ENCODE measurements at places on chromosomes 3 and 15.
A peak's percentile ranks its signal among the peaks of the same experiment; 100 is the strongest.

GRCh38 chr3:176663837-176664831 is 533.1 kb downstream of the TBL1XR1 start:
- no peak for DNase-seq

DNA sequence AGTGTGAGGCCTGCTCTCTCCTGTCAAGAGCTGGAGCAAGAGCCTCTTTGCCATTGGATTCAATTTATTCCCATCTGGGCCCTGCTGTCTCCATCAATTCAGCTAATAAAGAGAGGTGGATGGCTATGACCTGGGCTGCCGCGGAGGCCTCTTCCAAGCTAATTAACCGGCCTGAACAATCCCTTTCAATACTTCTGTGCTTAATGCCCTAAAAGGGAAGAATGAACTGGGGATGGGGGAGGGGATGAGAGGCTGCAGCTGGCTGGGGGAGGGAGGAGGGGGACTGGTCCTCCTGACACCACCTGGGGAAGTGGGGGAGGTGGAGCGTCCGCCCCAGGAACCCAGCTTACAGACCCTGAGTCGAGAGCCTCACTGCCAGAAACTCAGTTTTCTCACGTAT is 33.4 kb upstream of the PRR23E start:
- DNase-seq = no peak

- DNase-seq = no peak
These were observed 78.7 kb upstream of the TSC22D2 start for GRCh38 chr3:150329408-150329807.

DNA sequence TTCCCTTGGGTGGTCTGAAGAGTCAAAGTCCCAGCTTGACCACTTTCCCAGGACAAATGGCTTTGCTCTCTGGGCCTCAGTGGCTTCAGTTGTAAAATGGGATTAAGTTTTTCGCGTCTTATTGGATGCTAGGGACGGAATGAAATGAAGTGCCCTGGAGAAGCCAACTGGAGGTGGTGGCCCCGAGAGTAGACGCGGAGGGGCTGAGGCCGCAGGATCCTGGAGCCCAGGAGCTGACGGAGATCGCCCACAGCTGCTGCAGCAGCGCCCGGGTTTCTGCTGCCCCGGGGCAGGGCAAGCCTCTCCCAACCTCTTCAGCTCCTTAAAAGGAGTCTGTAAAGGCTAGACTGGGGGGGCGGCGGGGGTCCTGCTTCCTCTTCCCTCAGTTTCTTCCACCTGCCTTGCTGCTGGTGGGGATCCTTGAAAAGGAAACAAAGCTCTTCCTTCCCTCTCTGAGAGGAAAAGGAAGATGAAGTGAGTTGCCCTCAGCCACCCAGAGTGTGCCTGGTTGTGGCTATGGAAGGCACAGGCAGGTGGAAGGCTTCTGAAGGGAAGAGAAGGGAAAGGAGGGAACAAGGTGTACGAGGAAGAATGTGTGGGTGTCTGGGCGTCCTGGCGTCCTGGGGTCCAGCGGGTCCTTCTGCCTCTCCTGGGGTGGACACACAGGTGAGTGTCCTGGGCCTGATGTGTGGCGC is 967 bp upstream of the BNC1 start:
- no peak for DNase-seq

DNA sequence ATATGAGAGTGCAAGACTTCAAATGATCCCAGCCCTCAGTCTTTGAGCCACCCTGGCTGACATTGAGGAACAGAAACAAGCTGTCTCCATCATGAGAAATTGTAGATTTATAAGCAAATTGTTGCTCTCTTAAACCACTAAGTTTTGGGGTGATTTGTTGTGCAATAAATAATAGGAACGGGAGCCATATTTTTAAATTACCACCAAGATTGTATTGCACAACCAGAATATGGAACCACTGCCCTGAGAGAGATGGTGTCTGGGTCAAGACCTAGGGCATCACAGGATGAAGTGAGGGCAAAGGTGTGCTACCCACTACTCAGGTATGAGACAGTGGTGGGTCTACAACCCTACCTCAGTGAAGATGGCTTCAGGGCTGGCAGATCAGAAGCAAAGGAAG is 2.3 kb upstream of the CFAP92 start:
- DNase-seq = no peak

DNA sequence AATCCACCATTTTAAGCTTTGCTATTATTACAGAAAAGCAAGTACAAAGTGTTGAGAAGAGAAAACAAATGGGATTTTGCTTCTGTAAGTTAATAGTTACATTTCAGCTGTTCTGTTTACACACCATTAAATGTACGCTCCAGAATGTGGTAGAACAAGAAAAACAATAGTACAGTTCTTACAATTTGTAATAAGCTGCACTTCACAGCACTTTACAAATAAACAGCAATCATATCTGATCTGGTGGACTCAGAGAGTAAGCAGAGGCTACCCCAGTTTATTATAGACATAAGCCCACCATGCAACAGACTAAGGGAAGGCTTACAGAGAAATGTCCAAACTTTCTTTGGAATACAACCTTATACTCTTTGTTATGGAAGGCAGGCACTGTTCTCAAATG is 126.4 kb downstream of the OXSM start:
- DNase-seq = no peak

- DNase-seq = no peak
These were observed 492.1 kb downstream of the NLGN1 start for GRCh38 chr3:173889596-173889995.

DNA sequence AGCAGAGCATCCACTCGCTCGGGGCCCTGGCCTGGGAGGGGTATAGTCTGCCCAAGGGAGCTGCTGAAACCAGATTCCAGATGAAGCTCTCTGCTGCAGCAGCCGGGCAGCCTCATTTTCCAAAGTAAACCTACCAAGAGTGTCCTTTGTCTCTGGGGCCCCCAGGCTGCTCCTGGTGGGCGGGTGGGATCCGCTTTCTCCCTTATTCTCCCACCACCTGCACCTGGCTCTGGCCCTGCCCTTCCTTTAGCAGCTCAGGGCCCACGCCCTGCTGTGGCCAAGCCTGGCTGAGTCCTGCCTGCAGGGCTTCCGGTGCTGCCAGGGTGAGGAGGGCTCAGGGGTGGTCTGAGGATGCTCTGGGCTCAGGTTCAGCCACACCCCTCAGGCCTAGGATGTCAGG is 13.0 kb downstream of the SCN5A start:
- no peak for DNase-seq

GRCh38 chr3:179884136-179884535 is 152.6 kb downstream of the PEX5L start:
- DNase-seq = no peak

DNA sequence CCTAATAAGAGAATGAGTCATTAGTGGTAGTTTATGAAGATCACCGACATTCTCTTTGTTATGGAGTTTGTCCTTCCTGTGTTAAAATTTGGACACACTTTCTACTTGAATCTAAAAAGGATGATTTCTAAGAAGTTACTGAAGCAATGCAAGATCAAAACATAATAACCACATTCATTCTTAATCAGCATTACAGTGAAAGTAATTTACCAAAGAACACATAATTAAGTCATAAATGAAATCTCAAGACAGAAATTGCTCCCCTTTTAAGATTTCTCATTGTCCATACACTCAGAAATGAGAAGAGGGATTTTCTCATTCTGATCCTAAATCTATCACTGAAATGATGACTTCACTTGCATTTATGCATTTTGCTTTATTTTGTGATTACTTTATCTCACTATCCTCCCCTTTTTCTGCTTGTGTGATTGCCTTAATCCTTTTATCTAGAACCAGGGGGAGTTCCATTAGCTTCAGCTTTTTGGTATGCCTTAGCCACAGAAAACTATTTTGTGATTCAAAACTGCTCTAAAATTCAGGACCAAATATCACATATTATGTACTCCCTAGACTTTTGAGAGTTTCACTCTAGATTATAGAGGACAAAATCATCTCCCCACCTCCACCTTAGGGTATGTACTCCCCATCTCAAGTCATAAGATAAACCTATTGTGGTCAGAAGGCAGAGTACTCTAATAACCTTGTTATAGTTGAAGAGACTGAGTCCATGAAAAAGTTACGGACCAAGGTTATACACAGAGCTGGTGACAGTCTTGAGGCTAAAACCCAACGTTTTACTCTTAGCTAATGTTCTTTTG is 817.6 kb upstream of the CFAP20DC start:
- no peak for DNase-seq

DNA sequence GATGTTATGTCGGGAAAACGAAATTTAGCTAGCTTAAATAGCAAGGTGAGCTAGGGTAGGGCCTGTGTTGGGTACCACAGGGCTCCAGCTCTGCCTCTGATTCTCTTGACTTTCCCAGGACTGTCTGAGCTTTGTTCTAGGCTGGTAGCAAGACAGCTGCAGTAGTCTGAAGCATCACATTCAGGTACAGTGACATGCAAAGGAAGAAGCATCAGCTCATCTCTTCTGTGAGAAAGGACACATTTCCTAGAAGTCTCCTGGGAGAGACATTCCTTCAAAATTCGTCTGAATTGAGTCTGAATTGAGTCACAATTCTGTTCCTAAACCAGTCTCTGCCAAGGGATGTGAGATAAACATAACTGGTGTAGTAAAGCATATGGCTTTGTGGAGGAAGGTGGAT is 8.5 kb upstream of the UBXN7 start:
- no peak for DNase-seq

DNA sequence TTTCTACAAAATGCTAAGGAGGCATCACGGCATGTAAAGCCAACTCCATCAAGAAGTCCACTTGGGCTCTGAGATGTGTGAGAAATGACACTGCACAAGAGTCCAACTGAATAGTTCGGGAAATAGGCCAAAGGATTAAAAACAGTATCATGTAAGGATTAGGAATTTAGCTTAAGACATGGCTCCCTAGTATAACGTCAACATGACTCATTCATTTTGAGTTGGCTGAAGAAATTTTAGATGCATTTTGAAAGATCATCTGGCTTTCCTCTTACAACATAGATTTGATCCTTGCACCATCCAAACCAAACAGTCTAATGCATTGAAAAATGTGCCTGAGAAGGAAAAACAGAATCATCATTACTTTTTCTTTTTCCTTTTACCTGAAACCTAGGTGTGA is 109.3 kb upstream of the MME start:
- DNase-seq = peak; percentile 72

DNA sequence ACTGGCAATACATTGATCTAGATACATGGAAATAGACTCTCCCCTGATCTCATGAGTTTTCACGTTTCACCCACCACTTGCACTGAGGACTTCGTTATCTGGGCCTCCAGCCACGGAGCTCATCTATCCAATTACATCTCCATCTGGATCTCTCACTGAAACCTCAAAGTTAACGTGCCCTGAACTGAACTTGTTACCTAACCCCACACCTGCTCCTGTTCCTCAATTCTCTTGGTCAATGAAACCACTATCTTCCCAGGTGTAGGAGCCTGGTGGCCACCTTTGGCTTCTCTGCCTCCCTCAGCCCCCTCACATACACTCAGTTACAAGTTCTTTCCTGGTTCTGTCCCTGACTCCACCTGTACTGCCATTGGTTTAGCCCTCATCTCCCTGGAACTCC is 9.7 kb downstream of the DGKG start:
- no peak for DNase-seq

- no peak for DNase-seq
These were observed 53.0 kb downstream of the PIAS1 start for GRCh38 chr15:68107142-68107541.

DNA sequence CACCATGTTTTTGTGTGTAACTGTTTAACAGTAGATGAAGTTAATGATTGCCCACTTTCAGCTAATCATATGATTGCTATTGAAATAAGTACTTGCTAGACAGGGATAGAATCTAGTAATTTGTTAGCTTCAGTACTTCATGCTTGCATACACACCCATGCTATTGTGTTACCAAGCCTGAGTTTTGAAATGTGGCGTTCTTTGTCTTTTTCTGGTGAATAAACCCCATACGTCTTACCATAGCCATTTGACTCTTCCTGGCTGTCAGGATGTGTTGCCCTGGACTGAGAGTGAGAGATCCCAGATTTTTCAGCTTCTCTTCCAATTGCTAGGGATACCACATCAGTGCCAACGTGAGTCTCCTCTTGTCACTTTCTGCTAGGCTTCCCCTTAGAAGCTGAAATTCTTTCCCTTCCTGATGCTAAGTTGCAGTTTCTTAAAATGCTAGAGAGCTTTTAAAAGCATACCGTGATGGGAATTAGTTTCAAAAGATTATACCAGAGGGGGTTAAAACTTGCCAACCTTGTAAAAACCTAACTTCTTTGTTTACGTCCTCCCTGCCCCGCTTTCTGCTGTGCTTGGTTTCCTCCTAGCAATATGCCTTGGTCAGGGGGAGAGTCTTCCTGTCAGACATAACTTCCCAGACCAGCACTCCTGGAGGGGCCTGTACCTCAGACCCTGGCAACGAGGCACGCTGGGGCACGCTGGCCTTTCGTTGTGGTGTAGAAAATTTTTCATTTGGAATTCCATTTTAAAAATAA is 62.9 kb upstream of the ULK4 start:
- DNase-seq = no peak

- no peak for DNase-seq
These were observed 11.0 kb downstream of the LYSMD2 start for GRCh38 chr15:51726302-51727073.

DNA sequence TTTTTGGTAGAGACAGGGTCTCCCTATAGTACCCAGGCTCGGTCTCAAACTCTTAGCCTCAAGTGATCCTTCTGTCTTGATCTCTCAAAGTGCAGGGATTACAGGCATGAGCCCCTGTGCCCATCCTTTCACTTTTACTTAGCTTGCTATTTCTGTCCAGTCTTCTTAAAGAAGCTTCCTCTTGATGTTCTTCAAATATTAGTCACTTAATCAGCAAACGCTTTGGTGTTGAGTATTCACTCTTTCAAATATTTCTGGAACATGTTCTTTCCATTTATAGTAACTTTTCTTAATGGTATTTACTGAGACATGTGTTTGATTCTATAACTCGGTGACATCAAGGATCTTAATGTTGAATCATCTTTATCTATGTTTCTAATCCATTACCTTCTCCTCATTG is 122.1 kb downstream of the CNTN6 start:
- DNase-seq = no peak

- DNase-seq = no peak
These were observed 59.0 kb downstream of the RORA start for GRCh38 chr15:61169904-61170695.

GRCh38 chr15:90063770-90064247 is 38.5 kb downstream of the IDH2 start:
- peak; percentile 99 for DNase-seq

DNA sequence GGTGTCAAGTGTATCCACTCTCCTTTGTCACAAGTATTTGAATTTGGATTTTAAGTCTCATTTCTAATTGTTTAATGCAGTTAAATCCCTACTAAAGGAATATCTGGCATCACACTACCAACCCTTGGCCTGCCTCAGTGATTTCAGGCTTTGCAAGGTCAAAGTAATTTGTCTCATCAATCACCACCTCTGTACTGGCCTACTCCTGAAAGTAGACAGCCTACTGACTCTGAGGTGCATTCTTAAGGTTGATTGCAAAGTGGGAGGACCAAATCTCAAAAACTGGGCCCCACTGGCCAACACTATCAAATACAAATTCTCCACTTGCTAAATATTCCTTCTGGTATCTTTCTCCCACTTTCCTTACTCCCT is 851 bp upstream of the TEX55 start:
- DNase-seq = no peak

All from CD14-positive monocyte (primary cell).